ENCODE measurements at places on chromosomes 12 and 14.

DNA sequence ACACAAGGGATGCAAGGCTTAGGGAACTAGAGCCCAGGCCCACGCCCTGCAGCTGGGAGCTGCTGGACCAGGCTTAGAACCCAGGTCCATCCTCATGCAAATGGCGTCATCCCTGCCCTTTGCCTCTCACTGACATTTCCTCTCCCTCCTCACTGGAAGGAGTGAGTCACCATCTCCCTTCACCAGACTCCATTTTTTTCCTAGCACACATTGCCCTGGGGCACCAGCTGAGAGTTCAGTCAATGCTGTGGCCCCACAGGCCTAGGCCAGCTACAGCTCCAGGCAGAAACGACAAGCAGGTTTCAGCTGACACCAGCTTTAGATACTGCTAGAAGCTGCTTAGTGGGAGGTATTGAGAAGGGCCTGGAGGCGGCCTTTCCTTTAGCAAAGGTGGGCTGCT lies 98.9 kb downstream of the RIMBP2 start:
- DNase-seq, result no peak

GRCh38 chr14:61121355-61121787 lies 140.3 kb downstream of the SLC38A6 start:
- DNase-seq, result no peak

DNA sequence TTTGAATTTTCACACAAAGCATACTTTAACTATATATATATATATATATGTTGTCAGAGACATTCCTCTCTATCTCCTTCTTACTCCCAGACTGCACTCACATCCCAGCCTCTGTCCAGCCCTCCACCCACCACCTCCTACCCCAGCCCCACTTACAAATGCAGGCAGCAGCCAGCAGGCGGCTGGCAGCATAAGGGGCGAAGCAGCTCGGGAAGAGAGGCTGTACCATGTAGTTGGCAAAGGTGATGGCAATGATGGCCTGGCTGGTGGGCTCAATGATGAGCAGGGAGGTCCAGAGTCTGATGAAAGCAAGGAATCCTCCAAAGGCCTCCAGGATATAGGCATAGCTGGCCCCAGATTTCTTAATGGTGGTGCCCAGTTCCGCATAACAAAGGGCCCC lies 2.5 kb downstream of the SLC7A7 start:
- no peak for DNase-seq

DNA sequence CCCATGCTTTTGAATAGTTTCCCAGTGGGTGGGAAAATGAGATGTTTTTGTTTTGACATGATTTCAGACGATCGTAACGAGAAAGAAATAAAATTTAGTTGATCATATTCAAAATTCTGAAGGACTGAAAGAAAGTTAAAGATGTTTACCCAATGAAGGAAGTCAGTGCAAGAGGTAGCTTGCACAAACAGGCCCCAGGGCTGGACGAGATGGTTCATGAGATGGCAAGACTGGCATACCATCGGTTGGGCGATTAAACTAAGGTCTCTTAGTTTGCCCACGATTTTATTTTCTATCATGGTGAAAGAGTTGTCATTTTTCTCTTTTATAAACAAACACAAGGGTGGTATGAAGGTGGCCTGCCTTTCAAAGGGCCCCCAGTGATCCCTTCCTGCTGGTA lies 124.5 kb upstream of the TBX5 start:
- no peak for DNase-seq

DNA sequence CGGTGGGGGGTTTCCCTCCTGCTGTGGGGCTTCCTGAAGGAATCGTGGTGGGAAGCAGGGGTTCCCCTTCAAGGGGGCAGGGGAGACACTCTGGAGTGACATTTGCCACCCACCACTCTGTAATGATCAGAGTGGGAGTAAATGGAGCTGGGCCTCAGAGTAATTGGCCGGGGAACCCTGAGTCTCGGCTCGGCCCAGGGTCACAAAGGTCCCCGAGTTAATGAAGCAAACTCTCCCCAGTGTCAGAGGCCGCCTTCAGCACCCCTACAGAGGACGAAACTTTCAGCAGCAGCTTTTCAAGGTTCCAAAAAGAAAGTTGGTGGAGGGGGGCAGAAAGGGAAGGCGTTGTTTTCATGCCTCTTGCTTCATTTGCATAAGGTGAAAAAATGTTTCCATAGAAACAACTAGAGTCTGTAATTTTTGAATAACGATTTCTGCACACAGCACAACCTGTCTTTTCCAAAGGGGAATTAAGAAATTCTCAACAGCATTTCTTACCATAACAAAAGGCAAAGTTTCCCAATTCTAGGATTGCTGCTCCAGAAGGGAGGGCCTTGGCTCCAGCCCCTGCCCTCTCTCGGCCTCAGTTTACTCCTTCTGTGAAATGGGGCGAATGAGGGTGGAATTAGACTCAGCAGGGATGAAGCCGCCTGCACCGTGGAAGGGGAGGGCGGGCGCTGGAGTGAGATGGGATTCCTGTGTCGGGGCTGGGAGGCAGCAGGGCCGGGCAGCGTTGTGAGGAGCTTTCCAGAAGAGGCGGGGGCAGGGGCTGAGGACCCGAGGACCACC lies 67.0 kb upstream of the BEGAIN start:
- no peak for DNase-seq

- DNase-seq, result no peak
Observed at GRCh38 chr14:67577181-67577808, 22.8 kb downstream of the PIGH start.

DNA sequence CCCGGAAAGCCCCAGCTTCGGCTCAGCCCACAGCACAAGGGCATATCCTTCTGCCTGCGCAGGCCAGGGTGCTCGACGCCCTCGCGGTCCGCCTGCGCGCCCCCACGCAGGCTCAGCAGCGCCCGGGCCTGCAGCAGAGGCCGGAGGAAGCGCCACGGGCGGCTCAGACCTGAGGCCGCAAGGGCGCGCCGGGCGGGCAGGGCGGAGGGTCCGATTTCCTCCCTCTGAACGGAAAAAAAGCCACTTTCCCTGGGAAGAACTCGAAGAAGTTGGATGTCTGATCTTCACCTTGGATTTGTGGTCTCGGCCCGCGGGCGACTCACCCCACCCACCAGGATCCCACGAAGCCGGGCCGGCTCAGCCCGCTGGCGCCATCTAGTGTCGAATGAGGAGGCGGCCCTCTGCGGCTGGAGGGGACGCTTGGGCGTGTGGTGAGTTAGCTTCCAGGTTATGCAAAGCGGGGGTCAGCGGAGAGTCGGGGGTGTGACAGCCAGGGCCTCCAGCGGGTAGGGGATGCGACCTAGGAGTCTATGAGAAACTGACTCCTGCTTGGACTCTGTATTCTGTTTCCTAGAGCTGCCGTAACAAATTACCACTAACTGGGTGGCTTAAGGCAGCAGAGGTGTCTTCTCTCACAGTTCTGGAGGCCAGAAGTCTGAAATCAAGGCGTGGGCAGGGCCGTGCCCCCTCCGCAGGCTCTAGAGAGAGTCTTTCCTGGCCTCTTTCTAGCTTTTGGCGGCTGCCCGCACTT lies 40.0 kb upstream of the SRSF5 start:
- DNase-seq, result peak; percentile 81

- DNase-seq, result no peak
Observed at GRCh38 chr12:125402874-125403789, 337.9 kb downstream of the AACS start.

DNA sequence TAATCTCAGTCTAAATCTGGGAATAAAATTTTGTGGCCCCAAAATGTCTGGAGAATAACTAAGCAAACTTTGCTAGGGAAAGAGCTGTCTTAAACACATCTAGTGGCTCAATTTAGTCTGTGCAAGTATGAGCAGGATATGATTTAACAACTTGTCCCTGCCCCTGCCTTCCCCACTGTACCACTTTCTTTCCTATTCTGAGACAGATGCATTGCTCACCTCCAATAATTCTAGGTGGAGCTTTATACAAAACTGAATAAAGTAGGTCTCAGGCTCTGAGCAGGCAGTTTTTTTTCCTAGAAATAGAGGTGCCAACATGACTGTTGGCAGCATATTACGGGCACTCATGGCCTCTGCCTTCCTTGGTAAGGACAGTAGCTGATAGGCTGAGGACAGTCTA lies 412.1 kb downstream of the DAD1 start:
- no peak for DNase-seq

Data from stimulated activated CD8-positive, alpha-beta memory T cell treated with anti-CD3 and anti-CD28 coated beads, Interleukin-12 subunit alpha, Interleukin-12 subunit beta, amount 100 ng/mL, for 1 hour (primary cell).